Activated B cell treated with CpG ODN at 0.5 μM for 24 hours (primary cell): ENCODE measurements at places on chromosomes 1 and 21. TPM values are rescaled to one million over a fixed set of nuclear protein-coding genes. Genes with fewer than 3 reads are reported as not detected.

OVAAL gene
- total RNA-seq: not detected in 2 replicates

DNA sequence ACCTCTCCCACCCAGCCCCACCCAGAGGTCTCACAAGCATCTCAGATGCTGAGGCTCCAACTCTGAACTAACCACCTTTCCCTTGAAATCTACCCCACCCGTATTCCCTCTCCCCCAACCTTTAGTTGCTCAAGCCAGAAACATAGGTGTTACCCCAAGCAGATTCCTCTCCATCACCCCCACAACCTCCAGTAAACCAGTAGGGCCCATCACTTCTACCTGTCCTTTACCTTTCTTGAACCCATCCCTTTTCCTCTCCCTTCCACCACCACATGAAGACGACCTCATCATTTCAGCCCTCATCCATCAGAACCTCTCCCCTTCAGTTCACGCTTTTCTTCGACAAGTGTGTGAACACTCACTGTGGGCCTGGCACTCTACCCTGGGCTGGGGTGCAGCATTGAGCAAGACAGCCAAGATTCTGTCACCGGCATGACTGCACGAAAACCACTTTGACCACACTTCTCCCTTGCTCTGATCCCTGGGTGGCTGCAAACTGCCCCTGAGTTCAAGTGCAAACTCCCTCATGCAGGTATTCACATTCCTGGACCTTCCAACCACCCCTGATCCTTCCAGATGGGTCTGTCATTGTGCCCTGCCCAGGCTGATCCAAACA lies 65.5 kb upstream of the LAPTM5 start:
- H3K4me3 ChIP-seq: no peak overlapping the region
- H3K36me3 ChIP-seq: no peaks in the 10 kb centered on the region
- DNase-seq: no peak

DNA sequence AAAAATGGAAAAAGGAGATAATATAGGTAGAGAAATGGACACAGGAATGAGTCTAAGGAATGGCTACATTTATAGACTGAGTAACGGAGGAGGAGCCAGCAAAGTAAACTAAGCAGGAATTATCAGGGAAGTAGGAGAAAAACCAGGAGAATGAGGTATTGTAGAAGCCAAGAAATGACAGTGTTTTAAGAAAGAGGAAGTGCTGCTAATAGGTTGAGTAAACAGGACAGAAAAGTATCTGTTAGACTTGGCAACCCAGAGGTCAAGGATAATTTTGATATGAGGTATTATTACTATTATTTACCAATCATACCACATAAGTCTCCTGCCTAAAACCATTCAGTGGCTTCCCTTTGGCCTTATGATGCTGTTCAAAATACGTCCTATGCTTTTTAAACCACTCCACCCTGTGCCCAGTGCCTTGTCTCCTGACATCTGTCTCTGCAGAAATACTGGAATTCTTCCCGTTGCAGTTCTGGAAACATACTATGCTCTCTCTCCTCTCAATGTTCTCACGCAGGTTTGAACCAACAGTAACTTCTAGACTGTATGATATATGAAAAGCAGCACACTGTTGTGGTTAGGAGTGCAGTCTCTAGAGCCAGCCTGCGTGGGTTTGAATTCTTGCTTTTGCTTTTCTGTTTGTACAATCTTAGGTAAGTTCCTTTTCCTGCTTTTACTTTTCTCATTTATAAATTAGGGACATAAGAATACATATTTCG lies 24.6 kb upstream of the NEK7 start:
- peaks cover 8% of the 10 kb centered on the region for H3K4me1 ChIP-seq
- H3K36me3 ChIP-seq: no peaks in the 10 kb centered on the region
- no peak overlapping the region for H3K27ac ChIP-seq
- no peak overlapping the region for H3K4me3 ChIP-seq
- DNase-seq: no peak

OXCT2 gene
- 1.2 TPM in 2 replicates for total RNA-seq

LCE3D gene
- total RNA-seq: not detected in 2 replicates

GRCh38 chr1:58869638-58870297 lies 85.9 kb upstream of the JUN start:
- H3K27me3 ChIP-seq: no peaks in the 10 kb centered on the region
- H3K36me3 ChIP-seq: no peaks in the 10 kb centered on the region
- no peak for DNase-seq
- H3K4me1 ChIP-seq: no peaks in the 10 kb centered on the region

DNA sequence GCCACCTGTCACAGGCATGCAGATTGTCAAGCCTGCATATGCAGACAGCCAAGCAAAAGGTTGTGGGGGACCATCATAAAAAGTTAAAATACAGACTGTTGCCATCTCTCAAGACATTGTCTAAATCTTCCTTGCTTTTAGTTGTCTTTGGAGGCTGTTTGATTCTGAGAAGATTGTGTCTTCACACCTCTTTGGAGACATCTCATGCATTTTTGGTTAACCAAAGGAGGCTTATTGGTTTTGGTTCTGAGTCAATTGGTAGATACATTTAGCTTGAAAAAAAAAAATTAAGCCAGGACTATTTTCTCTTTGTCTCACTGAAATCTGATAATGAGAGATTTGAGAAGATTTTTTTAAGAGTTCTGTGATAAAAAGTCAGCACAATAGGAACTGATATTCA lies 217.6 kb downstream of the LYPLAL1 start:
- H3K27ac ChIP-seq: no peak overlapping the region
- H3K4me1 ChIP-seq: no peaks in the 10 kb centered on the region
- no peak overlapping the region for H3K4me3 ChIP-seq
- DNase-seq: no peak

GRCh38 chr1:29984166-29984861 lies 739.1 kb downstream of the MATN1 start:
- H3K4me3 ChIP-seq: no peak overlapping the region
- H3K27ac ChIP-seq: no peak overlapping the region
- DNase-seq: no peak
- H3K27me3 ChIP-seq: peaks cover 7% of the 10 kb centered on the region
- no peaks in the 10 kb centered on the region for H3K36me3 ChIP-seq

FLG2 gene
- not detected in 2 replicates for total RNA-seq

OLIG2 gene
- not detected in 2 replicates for total RNA-seq

GRCh38 chr1:54854381-54855020 lies 32.5 kb downstream of the DHCR24 start:
- H3K27me3 ChIP-seq: no peaks in the 10 kb centered on the region
- no peak overlapping the region for H3K27ac ChIP-seq
- H3K4me3 ChIP-seq: no peak overlapping the region
- no peak for DNase-seq
- peaks cover 42% of the 10 kb centered on the region for H3K36me3 ChIP-seq

DNA sequence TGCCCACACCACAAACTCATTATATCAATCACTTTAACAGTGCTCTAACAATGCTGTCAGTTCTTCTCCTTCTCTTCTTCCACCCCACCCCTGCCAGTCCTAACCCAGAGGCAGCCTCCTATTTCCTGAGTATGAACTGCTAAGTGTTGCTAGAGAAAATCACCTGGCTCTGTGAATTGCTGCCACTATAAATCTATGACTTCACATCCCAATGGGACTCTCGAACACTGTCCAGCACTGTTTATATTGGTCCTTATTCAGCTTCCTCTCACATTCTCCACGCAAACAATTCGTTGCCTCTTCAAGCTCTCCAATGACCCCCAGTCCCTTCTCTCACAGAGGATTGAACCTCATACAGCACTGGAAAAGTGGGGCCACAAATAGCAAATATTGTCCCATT lies 27.0 kb upstream of the USH2A start:
- no peak overlapping the region for H3K4me3 ChIP-seq
- no peak for DNase-seq
- H3K27me3 ChIP-seq: no peaks in the 10 kb centered on the region
- H3K27ac ChIP-seq: no peak overlapping the region

CA6 gene
- not detected in 2 replicates for total RNA-seq

DNA sequence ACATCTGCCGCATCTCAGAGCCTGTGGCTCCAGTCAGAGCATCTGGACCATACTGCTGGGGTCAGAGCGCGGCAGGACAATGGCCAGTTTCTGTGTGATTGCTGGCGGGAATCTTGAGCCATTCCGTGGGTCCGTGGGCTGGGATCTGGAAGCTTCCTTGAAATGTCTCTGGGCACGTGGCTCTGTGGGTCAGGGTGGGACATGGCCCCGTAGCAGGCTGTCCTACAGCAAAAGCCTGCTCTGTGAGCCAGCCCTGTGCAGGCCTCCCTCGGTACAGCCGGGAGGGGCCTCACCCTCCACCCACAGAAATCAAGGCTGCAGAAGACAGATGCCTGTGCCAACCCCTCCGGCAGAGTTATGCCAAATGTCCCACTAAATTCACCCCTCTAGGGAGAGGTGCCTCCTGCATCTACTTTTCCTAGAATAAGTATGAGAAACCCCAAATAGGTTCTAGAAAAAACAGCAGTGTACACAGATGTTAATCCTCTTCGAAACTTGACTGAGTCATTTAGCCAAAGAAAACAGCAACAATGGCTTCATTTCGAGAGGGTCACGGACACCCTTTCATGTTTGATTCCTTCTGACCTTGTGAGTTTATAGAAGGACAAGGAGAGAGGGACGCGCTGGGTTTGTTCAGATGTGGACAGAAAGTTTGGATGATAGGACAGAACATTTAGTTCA lies 27.8 kb downstream of the COL18A1 start:
- H3K27ac ChIP-seq: no peak overlapping the region
- H3K36me3 ChIP-seq: no peaks in the 10 kb centered on the region
- H3K27me3 ChIP-seq: peaks cover 25% of the 10 kb centered on the region
- DNase-seq: no peak

- H3K4me1 ChIP-seq: peaks cover 57% of the 10 kb centered on the region
- H3K27me3 ChIP-seq: no peaks in the 10 kb centered on the region
- peaks cover 31% of the 10 kb centered on the region for H3K36me3 ChIP-seq
- peak overlapping the region; percentile 96 for H3K4me3 ChIP-seq
- peak overlapping the region; percentile 99 for H3K27ac ChIP-seq
Observed at GRCh38 chr1:62437273-62437940, 558 bp downstream of the USP1 start.

DNA sequence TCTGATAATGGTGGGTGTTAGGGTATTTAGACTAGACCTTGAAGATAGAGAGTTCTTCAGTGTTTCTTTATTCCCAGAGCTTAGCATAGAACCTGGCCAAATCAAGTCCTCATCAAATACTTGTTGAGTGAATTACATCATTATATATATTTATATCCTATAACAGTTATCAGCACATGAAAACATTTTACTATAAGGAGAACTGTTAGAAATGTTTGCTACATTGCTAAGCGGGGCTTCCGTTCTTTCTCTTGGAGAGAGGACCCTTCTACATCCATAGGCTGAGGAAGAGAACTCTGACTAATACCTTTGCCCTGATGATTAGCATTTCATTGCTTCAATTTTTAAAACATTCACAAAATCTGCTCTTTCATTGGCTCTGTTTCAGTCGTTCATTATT lies 66.5 kb upstream of the NBL1 start:
- H3K4me1 ChIP-seq: peaks cover 9% of the 10 kb centered on the region
- no peak overlapping the region for H3K27ac ChIP-seq
- H3K27me3 ChIP-seq: peaks cover 4% of the 10 kb centered on the region
- no peak overlapping the region for H3K4me3 ChIP-seq
